ENCODE measurements at places on chromosomes 1 and 21. TPM values are rescaled to one million over a fixed set of nuclear protein-coding genes. Genes with fewer than 3 reads are reported as not detected.

PLA2G4A gene
- total RNA-seq = 2.9 TPM

LELP1 gene
- not detected for total RNA-seq

PIGR gene
- not detected for total RNA-seq

TCP10L gene
- total RNA-seq = 0.97 TPM

RPTN gene
- not detected for total RNA-seq

NGF gene
- total RNA-seq = 27.1 TPM

ZC3H11A gene
- 73.3 TPM for total RNA-seq

SPATA45 gene
- total RNA-seq = not detected

TRIM45 gene
- 0.76 TPM for total RNA-seq

SAMSN1 gene
- not detected for total RNA-seq

TTC24 gene
- not detected for total RNA-seq

LEFTY1 gene
- not detected for total RNA-seq

LRRC71 gene
- not detected for total RNA-seq

ZBTB8OS gene
- total RNA-seq = 37.0 TPM

SEMA6C gene
- 1.4 TPM for total RNA-seq

LRRC53 gene
- total RNA-seq = not detected
